ENCODE measurements at places on chromosomes 7 and 10.

GRCh38 chr7:157468221-157469111, 131.7 kb downstream of the DNAJB6 start:
- peak; percentile 38 for DNase-seq

- peak; percentile 0 for DNase-seq
These were observed 380.7 kb upstream of the SHH start for GRCh38 chr7:156192921-156193320.

DNA sequence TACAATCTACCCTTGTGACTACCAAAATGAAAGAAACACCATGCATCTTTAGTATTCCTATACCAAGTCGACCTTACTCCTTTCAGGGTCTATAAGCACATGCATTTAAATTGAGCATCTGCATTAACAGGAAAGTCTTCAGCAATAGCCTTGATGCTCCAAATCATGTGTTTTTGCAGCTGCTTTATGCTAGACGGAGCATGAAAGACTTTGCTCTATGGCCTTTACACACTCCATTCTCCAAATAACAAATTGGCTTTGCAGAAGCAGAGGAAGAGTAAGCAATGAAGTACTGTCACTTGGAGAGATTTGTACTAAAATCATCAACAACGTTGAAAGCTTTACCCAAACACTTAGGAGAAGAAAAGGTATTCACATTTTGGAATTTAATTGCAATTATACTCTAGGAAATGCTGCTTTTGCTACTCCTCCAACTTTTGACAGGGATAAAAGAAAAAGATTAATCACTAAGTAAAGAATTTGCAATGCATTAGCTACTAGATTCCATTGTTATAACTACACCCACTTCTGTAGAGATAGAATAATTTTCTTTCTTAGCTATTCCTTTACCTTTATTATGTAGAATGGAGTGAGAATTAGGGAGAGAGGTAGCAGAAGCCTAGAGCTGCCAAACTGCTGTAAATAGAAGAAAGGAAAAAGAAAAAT, 131.8 kb downstream of the SEMA3E start:
- no peak for DNase-seq

- no peak for DNase-seq
These were observed at the start of gene LLCFC1 for GRCh38 chr7:142939226-142939910. LLCFC1 (plus strand) TSS chr7:142939484; CDS start chr7:142939622, 138 bp downstream.

DNA sequence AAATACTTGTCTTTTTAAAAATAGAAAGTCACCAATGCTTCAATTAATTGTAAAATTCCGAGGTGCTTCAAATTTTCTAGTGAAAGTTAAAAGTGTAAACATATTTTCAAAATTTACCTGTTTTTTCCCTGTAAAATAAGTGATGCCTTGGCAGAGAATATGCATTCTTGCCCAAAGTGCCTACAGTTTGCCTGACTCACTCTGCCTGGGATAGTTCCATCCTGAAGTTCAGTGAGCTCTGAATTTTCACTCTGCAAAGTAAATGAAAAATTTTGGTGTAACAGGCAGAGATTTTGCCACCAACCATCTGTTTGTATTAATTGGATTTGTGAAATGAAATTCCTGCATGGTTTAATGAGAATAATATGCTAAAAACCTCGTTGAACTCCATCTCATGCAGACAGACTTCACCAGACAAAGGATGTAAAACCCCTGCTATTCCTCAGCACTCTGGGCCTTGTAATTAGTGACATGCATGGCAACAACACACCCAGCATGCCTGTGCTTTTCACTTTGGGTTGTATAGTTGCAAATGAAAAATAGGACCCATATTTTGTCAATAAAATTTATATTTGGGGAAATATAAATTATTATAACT, 117.4 kb upstream of the GNAI1 start:
- peak; percentile 11 for DNase-seq

DNA sequence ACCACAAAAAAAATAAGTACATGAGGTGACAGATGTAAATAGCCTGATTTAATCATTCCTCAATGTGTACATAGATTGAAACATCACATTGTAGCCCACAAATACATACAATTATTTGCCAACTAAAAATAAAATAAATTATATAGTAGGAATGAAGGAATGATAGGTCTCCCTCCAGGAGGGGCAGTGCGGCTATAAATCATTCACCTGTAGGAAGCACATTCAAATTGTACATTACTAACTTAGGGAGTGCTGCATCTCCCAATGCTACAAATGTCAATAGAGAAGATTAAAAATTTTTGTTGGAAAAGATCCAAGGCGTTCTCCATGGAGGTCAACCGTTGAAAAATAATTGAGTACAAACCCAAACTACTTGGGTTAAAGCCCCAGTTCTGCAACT, 4.2 kb downstream of the KBTBD2 start:
- no peak for DNase-seq

All from ELR (cell line).